ENCODE measurements at places on chromosomes 3 and 15.

GRCh38 chr3:140258222-140258724, 323.3 kb downstream of the CLSTN2 start:
- DNase-seq: no peak

- no peak for DNase-seq
Measured at GRCh38 chr3:3296979-3297381, 117.5 kb upstream of the CRBN start.

GRCh38 chr3:39139442-39139841, 13.9 kb downstream of the CSRNP1 start:
- DNase-seq: no peak

GRCh38 chr3:71241981-71242560, 341.5 kb downstream of the FOXP1 start:
- DNase-seq: no peak

DNA sequence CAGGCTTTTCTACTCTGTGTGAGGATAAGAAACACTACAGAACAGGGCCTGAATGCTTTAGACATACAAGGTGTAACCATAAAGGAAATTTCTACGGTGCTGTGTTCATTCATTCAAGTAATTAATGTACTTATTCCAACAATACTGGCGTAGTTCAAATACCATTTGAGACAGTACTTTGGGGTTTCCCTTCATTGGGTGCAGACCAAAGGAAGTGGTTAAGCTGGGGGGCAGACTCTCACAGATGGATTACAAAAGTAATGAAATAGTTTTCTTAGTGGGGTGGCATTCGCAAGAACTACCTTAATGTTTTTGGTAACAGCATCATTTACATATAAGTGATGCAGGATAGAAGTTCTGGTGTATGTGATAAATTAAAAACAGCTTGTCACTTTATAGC, 65.9 kb downstream of the BTD start:
- no peak for DNase-seq

- DNase-seq: no peak
Measured at GRCh38 chr3:183394150-183394549, 34.3 kb downstream of the MCF2L2 start.

DNA sequence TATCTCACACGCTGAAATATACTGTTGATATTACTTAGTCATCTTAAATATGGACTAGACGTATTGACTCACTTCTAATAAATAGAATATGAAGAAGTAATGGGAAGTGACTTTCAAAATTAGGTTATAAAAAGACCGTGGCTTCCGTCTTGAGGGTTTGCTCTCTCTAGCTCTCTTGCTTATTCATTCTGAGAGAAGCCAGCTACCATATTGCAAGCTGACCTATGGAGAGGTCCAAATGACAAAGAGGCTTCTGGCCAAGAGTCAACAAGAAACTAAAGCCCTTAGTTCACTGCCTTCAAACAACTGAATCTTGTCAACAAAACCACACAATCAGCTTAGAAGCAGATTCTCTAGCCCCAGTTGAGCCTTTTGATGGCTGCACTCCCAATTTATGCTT, 46.1 kb downstream of the SLC9C1 start:
- DNase-seq: no peak

DNA sequence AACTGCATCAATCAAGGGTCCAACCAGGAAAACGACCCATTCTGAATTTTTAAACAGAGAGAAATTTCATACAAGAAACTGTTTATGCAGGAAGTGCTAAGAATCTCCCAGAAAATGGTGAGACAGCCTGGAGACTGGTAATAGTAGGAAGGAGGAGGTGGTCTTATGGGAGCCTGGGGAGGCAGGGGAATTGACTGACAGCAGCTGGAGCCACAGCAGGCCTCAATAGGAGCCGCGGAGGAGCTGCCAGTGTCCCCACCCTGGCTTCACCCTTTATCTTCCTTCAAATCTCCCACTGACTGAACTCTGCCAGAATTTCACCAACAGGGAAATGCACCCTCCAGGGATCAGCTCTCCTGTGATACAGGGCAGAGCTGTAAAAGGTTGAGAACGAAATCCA, 7.5 kb upstream of the C3orf80 start:
- DNase-seq: no peak

DNA sequence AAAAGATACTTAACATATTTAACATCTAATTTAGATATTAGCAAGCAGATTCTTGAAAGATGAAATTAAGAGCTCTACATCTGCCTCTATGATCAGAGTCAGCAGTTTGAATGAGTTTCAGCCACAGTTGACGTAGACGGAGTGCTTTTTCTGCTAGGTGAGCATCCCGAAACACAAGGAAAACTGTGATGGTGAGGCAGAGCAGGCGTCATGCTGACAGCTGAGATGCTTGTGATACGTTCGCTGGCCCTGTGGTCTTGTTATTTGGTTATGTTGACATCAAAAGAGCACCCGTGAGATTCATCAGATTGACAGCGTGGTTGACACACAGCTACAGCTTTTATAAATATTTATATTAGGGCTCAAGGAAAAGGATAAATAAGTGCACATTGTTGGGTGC, 19.6 kb upstream of the GOLGA8B start:
- no peak for DNase-seq

DNA sequence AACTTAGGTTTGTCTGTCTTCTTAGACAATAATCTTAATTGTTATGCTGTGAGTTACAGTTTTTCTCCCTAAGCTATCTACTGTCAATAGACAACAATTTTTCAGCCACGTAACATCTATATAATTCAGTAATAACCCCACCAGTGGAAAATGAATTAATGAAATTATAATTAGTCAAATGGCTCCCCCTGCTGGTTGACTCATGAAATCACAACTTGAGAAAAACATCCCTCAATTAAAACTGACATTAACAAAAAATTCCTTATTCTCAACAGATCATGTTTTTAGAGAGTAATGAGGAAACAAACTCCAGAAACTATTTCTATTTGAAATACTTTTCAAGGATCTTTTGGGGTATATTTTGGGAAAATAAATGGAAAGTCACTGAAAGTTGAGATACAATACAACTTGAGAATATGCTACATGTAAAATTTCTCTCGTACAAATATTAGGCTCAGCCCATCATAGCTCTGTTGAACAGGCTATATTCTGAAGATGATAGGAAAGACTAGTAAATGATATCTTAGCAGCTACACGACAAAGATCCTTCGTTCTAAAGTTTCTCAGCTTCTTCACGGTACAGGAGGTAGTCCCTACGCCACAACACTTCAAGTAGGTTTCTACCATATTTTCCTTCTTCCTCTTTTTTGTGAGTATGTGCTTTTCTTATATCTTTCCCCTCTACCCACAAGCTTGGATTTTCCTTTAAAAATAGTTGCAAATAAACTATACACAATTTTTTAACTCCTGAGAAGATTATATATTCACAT, 20.7 kb downstream of the PPP1R2 start:
- DNase-seq: no peak

DNA sequence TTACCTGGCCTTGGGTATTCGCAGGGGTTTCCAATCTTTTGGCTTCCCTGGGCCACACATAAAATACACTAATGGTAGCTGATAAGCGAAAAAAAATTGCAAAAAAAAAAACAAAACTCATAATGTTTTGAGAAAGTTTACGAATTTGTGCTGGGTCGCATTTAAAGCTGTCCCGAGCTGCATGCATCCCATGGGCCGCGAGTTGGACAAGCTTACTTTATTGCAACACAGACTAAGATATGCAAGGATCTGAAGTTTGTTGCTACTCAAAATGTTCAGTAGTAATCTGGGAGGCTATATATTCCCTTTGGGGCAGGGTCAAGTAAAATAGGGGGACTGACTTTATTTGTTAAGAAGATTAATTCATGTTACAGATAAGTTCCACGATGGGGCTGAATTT, 247.9 kb downstream of the CD47 start:
- no peak for DNase-seq

DNA sequence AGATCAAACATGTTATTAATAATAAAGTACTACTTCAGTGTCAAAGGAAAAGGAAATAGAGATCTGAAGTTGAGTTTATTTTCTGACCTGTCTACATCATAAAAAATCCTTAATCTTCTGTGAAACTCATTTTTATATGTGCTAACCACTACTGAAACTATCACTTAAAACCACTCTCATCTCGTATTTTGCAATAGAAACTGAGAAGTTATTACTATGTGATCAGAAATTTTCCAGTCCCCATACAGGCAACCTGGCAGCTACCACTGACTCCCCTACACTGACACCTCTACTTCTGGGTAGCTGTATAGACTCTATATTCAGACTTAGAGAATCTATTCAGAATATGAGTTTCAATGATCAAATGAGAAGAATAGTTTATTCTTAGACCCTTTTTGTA, 8.3 kb downstream of the HDGFL3 start:
- no peak for DNase-seq

- no peak for DNase-seq
Measured at GRCh38 chr3:164406281-164406680, 672.0 kb downstream of the SI start.

- DNase-seq: no peak
Measured at GRCh38 chr3:159263750-159264553, 462.1 kb downstream of the MFSD1 start.

DNA sequence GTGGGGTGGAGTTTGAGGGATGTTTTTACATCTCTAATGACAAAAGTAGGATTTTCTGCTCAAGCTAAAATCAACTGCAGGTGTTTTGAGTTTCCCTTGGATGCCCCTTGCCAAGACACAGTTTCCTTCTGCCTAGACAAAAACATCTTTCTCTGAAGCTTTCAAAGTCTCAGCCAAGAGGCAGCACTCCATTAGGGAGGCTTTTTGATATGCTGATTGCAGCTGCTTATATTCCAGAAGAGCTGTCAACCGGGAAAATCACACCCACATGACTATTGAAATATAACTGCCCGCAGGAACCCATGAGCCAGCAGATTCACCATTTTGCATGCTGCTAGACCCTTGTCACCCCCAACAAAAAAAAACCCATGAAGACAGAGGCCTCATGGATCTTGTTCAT, 27.5 kb upstream of the ZNF148 start:
- no peak for DNase-seq

DNA sequence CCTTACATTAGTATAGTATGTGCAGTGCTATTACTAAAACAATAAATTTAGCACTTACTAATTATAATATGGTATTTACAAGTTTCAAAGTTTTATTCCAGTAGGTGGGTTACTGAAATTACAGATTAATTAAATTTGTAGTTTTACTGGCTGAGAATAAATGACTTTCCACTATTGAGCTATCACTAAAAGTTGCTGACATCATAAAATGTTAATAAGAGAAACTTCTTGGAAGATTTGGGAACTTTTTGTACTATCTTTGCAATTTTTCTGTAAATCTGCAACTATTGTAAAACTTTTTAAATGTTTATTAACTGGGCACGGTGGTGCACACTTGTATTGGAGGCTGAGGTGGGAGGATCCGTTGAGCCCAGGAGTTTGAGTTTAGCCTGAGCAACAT, 247.7 kb downstream of the UBE2E2 start:
- DNase-seq: no peak

- DNase-seq: no peak
Measured at GRCh38 chr3:186466391-186466974, 77.7 kb downstream of the CRYGS start.

DNA sequence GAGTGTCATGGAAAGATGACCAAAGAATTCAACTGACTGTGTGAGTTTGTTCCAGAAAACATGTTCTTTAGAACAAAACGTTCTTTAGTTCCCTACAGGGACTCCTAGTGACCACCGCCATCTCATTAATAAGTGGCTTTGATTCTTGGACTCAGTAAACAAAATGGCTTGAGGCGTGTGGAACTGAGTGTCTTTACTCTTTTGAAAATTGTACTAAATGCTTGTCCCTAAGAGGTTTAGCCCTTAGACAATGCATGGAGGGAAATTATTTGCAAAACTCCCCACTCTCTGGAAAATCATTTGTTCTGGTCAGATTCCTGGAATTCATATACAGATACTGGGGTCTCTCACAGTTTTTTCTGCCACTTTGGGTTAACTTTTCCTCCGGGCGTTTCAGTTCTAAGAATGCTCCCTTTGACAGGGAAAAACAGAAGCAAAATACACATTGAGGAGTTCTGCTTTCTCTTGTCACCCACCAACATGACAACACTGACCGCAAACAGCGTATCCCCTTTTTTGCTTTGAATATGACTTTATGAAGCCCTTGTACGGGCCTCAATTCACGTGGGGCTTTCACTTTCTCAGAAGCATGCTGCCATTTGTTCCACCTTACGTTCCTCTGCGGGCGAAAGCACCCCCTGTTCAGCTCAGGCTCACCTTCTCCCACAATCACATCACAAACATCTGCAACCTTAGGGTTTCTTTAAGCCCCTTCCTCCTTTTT, 15.3 kb upstream of the NRROS start:
- DNase-seq: no peak

DNA sequence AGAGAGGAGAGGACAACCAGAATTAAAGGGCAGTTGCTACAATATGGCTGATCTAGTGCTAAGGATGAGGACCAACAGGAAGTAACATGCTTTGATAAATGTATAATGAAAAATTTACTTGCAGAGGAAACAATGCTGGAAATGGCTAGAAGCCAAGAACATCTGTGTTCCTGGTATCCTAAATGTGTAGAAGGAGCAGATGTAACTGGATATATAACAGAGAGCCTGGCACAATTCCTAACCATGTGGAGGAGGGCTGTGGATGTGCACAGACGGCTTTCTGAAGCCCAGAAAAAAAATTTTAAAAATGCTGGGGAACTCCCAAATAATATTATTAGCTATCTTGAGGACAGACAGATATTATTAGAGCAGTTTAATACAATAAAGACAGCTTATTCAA, 159.4 kb upstream of the GBE1 start:
- DNase-seq: peak; percentile 36

- no peak for DNase-seq
Measured at GRCh38 chr3:61666615-61667330, 105.4 kb downstream of the PTPRG start.

- no peak for DNase-seq
Measured at GRCh38 chr15:90869140-90869541, 753 bp downstream of the FURIN start.

DNA sequence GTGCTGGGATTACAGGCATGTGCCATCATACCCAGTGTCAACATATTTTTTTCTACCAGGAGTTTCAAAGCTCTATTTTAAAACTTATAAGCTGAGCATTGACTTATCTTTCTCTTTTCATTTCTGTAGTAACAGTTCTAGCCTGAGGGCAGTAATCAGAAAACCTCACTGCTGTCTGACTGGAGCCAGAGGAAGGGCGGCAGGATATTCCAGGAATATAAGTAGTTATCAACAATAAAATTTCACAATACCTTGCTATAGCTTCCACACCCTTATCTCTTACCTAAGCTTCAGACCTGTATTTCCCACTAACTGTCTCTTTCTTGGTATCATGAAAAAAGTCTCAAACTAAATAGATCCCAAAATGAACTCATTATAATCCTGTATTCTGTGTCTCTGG, 5.1 kb upstream of the NEDD4 start:
- DNase-seq: no peak
